ENCODE measurements at places on chromosomes 11 and 22.
A peak's percentile ranks its signal among the peaks of the same experiment; 100 is the strongest.

- DNase-seq: peak; percentile 51
These were observed 11.8 kb upstream of the PRODH start for GRCh38 chr22:18947905-18948304.

DNA sequence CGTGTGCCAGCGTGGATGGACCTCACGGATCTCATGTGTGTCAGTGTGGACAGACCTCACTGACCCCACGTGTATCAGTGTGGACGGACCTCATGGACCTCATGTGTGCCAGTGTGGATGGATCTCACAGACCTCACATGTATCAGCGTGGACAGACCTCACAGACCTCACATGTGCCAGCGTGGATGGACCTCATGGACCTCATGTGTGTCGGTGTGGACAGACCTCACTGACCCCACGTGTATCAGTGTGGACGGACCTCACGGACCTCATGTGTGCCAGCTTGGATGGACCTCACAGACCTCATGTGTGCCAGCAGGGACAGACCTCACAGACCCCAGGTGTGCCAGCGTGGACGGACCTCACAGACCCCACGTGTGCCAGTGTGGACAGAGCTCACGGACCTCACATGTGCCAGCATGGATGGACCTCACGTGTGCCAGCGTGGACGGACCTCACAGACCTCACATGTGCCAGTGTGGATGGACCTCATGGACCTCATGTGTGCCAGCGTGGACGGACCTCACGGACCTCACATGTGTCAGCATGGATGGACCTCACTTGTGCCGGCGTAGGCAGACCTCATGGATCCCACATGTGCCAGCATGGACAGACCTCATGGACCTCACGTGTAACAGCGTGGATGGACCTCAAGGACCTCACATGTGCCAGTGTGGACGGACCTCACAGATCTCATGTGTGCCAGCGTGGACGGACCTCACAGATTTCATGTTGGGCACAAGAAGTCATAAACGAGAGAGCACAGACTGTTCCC is 18.2 kb downstream of the TTLL8 start:
- DNase-seq: no peak

GRCh38 chr11:124115782-124116616 is 749 bp downstream of the VWA5A start:
- no peak for DNase-seq

- no peak for DNase-seq
These were observed 348.0 kb downstream of the TENM4 start for GRCh38 chr11:79092791-79093353.

DNA sequence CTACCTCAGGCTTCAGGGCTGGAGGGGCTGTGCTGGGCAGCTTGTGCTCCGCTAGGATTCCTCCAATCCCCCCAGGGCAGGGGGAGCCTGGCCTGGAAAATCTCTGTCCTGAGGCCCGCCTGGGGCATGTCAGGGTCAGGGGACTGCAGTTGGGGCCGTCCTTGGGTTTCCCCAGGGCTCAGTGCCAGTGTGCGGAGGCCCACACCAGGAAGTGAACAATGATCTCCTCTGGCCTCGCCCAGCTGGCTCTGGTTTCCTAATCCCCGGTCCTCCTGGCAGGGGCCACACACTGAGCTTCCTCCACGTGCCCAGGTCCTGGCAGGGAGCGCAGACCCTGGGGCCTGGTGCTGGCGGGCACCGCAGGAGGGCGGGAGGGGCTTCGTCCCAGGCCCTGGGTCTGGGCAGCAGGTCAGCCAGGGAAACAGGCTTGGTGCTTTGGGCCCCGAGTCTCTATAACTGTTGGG is 1.4 kb upstream of the MUC2 start:
- peak; percentile 61 for DNase-seq

GRCh38 chr22:45583504-45583903 is 80.8 kb downstream of the FBLN1 start:
- no peak for DNase-seq

GRCh38 chr11:6655790-6656583 is at the start of gene DCHS1:
DCHS1 (minus strand) TSS chr11:6655809; CDS start chr11:6641613, 14,196 bp downstream.
- DNase-seq: no peak

GRCh38 chr11:71108013-71108865 is 144.1 kb downstream of the SHANK2 start:
- no peak for DNase-seq

DNA sequence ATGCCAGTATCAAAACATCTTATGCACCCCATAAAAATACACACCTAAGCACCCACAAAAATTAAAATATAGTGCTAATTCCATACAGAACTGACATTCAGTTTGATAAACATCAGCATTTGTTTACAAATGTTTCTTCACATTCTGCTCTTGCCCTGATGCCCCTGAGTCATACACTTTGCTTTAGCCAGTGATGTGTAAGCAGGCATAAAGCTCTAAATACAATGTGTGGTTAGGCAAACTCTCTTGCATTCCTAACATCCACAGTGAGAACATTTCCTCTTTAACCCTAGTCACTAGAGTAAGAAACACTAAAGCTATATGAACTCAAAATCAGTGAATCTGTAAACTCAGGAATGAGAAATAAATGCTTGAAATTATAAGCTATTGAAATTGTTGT is 1060.7 kb downstream of the FAM181B start:
- DNase-seq: no peak

GRCh38 chr11:85939099-85940015 is 84.2 kb downstream of the CCDC83 start:
- no peak for DNase-seq

- DNase-seq: no peak
These were observed 713 bp upstream of the ANKK1 start for GRCh38 chr11:113386866-113387265.

- no peak for DNase-seq
These were observed at the start of gene LPXN for GRCh38 chr11:58575377-58576020. LPXN (minus strand) TSS chr11:58575856; CDS start chr11:58575772, 84 bp downstream.

GRCh38 chr11:35614939-35615569 is 3.2 kb upstream of the FJX1 start:
- DNase-seq: no peak

GRCh38 chr11:70132641-70133040 is 54.5 kb downstream of the ANO1 start:
- DNase-seq: no peak

DNA sequence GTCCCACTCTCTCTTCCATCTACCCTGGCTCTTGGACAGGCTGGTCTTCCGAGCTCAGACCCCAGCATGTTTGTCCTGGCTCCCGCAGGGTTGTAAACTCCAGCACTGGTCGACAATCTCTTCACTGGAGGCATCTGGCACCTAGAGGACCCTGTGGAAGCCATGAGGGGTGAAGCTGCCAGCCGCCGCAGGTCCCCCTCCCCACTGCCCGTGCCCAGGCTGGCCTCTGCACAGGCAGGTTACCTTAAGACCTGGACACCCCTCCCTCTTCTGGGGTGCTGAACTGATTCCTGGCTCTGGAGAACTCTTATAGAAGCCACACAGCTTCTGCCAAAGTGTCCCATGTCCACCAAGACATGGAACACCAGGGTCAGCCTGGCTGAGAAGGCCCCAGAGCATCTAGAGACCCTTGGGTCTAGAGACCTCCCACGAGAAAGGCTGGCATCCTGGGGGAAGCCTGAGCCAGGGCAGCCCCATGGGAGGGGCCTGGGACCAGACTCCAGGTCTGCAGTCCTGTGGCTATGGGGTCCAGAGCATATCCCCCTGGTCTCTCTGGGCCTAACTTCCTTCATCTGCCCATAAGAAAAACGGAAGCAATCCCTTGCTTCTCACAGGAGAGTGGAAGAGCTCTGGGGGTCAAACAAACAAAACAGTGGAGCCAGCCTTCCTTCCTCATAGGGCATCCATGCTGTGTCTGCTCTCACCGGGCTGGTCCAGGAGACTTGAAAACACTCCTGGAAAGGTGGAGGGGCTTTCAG is 30.6 kb downstream of the LMO1 start:
- DNase-seq: no peak

GRCh38 chr11:29306527-29306926 is 710.3 kb downstream of the KCNA4 start:
- no peak for DNase-seq

- no peak for DNase-seq
These were observed 26.0 kb downstream of the LIMK2 start for GRCh38 chr22:31238057-31238456.

- no peak for DNase-seq
These were observed 18.6 kb downstream of the C1QTNF6 start for GRCh38 chr22:37169406-37169805.

- no peak for DNase-seq
These were observed 2.3 kb downstream of the PRR33 start for GRCh38 chr11:1889224-1889930.

GRCh38 chr11:17414992-17415391 is 26.5 kb upstream of the KCNJ11 start:
- DNase-seq: no peak

DNA sequence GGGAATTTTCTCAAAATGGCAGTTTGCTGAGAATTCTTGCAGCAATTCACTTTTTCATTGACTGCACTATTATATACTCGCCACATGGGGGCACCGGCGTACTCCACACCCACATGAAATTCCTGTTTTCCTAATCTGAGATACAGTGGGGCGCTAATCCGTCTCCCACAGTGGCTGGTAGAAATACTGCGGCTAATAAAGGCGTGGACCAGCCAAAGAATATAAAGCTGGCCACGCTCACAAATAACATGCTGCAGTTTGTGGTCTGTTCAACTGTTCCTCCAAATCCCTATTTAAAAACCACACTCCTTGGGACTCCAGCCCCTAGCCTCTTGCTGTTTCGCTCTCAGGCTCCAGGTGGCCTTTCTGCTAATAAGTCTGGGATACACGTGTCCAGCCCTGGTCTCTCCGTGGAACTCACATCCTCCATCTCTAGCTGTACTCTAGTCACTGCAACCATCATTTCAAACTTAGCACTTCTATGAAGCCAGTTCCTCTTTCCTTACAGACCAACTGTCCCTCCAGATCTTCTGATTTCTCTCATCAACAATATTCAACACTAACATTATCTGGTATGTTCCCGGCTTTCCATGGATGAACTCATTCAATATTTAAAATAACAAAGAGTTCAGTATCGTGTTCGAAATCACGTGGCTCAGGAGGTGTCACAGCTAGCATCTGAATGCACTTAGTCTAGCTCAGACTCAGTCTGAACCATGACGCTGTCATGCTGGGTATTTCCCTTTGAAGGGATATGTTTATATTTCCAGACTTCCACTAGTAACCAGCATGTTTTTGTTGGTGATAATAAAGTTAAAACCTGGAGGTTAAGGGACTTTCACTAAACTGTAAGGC is 22.0 kb downstream of the TBRG1 start:
- DNase-seq: peak; percentile 36

- DNase-seq: no peak
These were observed 623.4 kb upstream of the LUZP2 start for GRCh38 chr11:23873406-23873805.

DNA sequence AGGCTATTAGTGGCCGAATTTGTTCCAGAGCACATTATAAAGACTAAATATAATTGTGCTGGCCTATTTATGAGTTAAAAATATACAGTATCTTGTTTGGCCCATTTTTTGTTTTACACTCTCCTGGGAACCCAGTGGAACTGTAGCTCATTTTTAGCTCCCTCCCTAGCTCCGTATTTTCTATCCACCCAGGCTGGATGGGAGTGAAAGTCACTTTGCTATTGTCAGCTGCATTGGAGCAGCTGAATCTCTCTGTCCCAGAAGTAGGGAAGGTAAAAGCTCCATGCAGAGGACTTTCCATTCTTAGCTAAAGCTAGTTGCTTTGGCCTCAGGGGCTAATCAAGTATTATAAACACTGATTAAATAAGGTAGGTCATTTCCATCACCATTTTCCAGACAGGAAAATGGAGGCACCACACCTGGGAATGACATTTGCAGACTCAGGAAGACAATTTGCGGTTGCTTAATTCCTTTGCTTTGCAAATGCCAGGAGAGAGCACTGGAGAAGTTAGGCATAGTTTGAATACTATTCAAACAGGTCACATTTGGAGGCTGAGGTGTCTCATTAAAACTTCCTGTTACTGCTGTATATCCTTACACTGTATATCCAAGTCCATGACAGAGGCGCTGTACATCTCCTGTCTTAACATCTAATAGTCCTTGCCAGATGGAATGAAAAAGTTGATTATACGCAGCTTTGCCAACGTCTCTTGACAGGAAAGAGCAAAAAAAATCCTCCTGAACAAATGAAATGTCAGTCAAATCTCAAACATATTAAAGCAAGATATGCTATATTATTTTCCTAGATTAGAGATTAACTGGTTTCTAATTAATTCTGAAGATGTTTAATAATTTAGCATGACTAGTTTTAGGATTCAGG is 338.1 kb upstream of the KIRREL3 start:
- no peak for DNase-seq

DNA sequence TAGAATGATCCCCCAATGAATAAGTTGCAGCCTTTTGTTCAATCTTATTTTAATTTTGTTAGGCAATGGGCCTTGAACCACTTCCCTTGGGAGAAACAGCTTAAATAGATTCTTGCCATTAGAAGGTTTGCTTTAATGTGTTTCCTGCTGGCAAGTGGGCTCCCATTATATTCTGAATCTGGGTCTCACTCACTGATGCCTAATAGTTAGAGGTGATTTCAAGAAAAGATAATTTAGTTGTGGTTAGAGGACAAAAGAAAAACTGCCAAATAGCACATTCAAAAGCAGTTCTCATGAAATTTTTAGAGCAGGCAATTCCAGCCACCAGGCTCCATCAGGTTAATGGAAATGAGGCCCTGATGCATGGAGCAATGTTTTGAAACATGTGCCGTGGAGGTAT is 362.6 kb upstream of the CHORDC1 start:
- DNase-seq: no peak

- no peak for DNase-seq
These were observed 257.1 kb upstream of the TENM4 start for GRCh38 chr11:79697905-79698304.

- DNase-seq: no peak
These were observed 128.2 kb downstream of the ZNF280B start for GRCh38 chr22:22380098-22381030.

DNA sequence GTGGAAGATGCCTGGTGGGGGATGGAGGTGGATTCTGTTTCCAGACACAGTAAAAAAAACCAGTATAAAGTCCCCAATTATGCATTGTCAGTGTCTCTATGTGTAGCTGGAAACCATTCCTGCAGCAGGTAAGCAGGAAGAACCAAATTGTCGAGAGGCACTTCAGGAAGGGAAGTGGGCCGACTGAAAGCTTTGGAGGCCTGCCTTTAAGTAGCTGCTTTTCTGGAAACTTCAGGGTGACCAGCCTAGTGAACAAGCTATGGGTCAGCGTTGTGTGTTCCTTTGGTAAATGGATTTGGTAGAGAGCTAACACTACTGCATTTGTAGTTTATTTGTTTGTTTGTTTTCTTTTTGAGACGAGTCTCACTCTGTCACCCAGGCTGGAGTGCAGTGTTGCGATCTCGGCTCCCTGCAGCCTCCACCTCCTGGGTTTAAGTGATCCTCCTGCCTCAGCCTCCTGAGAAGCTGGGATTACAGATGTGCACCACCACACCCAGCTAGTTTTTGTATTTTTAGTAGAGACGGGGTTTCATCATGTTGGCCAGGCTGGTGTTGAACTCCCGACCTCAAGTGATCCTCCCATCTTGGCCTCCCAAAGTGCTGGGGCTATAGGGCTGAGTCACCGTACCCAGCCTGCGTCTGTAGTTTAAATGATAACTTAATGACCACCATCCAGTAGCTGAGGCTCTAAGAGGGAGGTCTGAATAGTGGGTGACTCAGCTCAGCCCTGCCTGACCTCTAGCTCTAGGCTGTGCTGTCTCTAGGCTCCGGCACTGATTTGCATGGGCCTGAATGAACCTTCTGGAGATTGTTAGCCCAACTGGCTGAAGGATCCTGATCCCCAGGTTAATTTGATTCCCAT is 12.8 kb downstream of the PTPRJ start:
- DNase-seq: no peak
